ENCODE measurements at places on chromosomes 3 and 15.

- DNase-seq = no peak
- no peak within 1 kb of the TSS for H3K4me3 ChIP-seq
- no peaks in the 10 kb centered on the region for H3K36me3 ChIP-seq
- no peaks in the 10 kb centered on the region for H3K4me1 ChIP-seq
- no peak within 1 kb of the TSS for H3K27ac ChIP-seq
These were observed at the start of gene ABI3BP for GRCh38 chr3:100993309-100993708. Gene ABI3BP (minus strand): TSS chr3:100993421. CDS start chr3:100993384, 37 bp downstream.

DNA sequence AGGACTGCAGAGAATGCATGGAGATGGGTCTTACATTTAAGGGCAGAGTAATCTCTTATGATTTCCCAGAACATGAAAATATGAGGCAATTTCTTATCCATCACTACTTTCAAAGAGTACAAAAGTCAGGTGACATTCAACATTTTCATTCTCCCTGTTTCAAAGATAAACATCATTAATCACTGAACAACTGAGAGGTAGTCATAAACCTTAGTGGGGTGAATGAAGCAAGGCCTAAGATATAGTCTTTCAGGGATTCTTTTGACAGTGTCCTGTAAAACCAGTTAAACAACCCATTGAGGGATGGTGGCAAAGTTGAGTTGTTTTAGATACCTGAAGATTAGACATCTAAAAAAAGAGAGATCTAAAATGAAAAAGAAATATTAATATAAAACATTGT, 271.6 kb upstream of the CBLB start:
- no peaks in the 10 kb centered on the region for H3K27me3 ChIP-seq
- DNase-seq = no peak
- no peak overlapping the region for H3K4me3 ChIP-seq

- no peaks in the 10 kb centered on the region for H3K27me3 ChIP-seq
- no peak overlapping the region for H3K4me3 ChIP-seq
- DNase-seq = no peak
- no peaks in the 10 kb centered on the region for H3K36me3 ChIP-seq
- H3K4me1 ChIP-seq = no peaks in the 10 kb centered on the region
These were observed 19.6 kb upstream of the CPOX start for GRCh38 chr3:98612996-98613517.

DNA sequence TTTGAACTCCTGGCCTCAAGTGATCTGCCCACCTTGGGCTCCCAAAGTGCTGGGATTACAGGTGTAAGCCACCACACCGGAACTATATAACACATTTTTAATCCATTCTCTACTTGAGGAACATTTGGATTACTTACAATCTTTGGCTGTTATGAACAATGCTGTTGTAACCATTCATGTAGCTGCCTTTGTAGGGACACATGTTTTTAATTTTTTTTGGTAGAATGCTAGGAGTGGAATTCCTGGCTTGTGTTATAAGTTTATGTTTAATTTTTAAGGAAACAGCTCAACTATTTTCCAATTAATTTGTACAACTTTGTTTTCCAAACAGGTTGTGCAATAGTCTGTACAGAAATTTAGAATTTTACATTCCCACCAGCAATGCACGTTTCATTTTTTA, 51.7 kb downstream of the GPR149 start:
- no peaks in the 10 kb centered on the region for H3K27me3 ChIP-seq
- 0 out of 2 replicates have a peak, but pooled peaks cover 2% of the 10 kb centered on the region for H3K4me1 ChIP-seq
- no peak for DNase-seq

GRCh38 chr15:70530017-70530499, 233.3 kb downstream of the UACA start:
- no peak overlapping the region for H3K27ac ChIP-seq
- peaks cover 16% of the 10 kb centered on the region for H3K4me1 ChIP-seq
- H3K4me3 ChIP-seq = no peak overlapping the region
- no peaks in the 10 kb centered on the region for H3K36me3 ChIP-seq

DNA sequence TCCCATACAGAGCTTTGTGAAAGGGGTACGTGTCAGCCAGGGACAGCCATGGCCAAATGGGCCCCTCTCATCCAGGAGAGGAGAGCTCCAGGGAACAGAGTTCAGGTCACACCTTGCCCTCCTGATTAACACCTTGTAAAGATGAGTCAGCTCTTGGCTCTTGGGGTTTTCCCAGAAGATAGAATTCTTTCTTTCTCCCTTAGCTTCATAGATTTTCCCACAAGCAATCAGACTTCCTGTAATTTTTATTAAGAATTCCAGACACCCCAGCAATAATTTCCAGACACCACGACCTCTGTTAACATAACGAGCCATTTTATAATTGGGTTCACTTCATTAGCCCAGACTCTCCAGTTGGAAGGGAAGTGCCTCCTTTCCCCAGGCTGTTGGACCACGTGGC, 86.4 kb downstream of the LRTM1 start:
- no peaks in the 10 kb centered on the region for H3K4me1 ChIP-seq
- no peaks in the 10 kb centered on the region for H3K36me3 ChIP-seq

DNA sequence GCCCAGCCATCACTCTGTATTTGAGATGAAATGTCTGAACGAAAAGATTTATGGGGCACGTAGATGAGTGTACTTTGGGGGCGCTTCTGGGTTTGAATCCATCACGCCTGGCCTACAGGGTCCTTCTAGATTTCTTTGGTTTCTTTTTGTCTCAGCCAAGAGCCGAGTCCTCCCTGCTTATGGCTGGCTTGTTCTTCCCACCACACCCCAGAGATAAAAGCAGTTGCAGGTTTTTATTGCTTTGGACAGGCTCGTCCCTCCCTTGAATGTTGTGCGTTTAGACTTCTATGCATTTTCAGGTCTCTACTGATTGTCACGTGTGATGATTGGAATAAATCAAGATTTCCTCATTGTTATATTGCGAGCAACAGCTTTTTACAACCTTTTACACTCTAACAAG, 104.8 kb upstream of the CHRNA7 start:
- no peaks in the 10 kb centered on the region for H3K27me3 ChIP-seq
- DNase-seq = no peak
- H3K27ac ChIP-seq = no peak overlapping the region
- no peaks in the 10 kb centered on the region for H3K4me1 ChIP-seq
- no peaks in the 10 kb centered on the region for H3K36me3 ChIP-seq

- peaks cover 27% of the 10 kb centered on the region for H3K4me1 ChIP-seq
- H3K36me3 ChIP-seq = no peaks in the 10 kb centered on the region
- DNase-seq = no peak
- no peak overlapping the region for H3K27ac ChIP-seq
- no peaks in the 10 kb centered on the region for H3K27me3 ChIP-seq
- H3K4me3 ChIP-seq = no peak overlapping the region
These were observed 30.0 kb downstream of the SHQ1 start for GRCh38 chr3:72818092-72818773.

DNA sequence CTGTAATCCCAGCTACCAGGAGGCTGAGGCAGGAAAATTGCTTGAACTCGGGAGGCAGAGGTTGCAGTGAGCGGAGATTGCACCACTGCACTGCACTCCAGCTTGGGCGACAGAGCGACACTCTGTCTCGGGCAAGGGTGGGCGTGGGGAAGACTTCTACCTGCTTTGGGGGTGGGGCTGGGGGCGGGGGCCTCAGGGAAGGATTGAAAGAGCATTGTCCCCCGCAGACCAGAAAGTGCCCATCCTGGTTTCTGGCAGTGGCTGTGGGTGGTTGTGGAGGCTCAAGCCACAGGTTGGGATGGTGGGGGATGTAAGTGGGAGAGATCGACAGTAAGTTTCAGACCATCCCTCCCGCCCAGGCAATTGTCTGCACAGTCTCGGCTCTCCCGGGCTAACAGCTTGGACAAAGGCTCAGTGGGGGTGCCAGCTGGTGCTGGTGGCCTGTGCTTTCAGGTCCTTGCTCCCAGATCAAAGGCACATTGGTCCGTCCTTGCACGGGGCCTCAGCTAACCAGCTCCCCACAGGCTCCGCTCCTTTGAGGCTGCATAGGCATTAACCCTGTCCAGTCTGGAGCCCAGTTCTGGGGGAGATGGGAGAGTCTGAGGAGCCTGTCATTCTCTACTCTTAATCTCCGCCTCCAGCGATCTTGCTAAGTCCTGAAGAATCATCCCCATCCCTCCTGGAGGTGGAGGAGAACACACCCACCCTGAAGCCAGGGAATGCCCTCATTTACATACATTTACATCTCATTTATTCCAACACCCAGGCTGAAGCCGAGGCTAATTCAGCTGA, 8.6 kb downstream of the SCN5A start:
- no peaks in the 10 kb centered on the region for H3K27me3 ChIP-seq
- no peak overlapping the region for H3K27ac ChIP-seq
- no peaks in the 10 kb centered on the region for H3K4me1 ChIP-seq
- H3K4me3 ChIP-seq = no peak overlapping the region
- no peak for DNase-seq
- H3K36me3 ChIP-seq = no peaks in the 10 kb centered on the region

GRCh38 chr3:35908366-35909232, 269.3 kb downstream of the ARPP21 start:
- no peaks in the 10 kb centered on the region for H3K27me3 ChIP-seq
- peak; percentile 62 for DNase-seq
- no peak overlapping the region for H3K27ac ChIP-seq
- no peak overlapping the region for H3K4me3 ChIP-seq

DNA sequence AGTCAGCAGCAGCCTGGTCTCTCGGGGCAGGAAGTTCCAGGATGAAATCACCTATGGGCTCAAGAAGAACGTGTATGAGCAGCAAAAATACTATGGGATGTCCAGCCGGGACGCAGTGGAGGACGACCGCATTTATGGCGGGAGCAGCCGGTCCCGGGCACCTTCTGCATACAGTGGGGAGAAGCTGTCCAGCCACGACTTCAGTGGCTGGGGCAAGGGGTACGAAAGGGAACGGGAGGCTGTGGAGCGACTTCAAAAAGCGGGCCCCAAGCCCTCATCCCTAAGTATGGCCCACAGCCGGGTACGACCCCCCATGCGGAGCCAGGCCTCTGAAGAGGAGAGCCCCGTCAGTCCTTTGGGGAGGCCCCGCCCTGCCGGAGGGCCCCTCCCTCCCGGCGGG, 12.1 kb upstream of the APEH start:
- DNase-seq = no peak
- H3K4me3 ChIP-seq = no peak overlapping the region
- H3K27ac ChIP-seq = no peak overlapping the region
- H3K27me3 ChIP-seq = no peaks in the 10 kb centered on the region
- no peaks in the 10 kb centered on the region for H3K36me3 ChIP-seq

GRCh38 chr3:179949869-179950268, 86.9 kb downstream of the PEX5L start:
- H3K4me1 ChIP-seq = no peaks in the 10 kb centered on the region
- no peak overlapping the region for H3K4me3 ChIP-seq
- H3K36me3 ChIP-seq = no peaks in the 10 kb centered on the region
- H3K27ac ChIP-seq = no peak overlapping the region
- no peak for DNase-seq
- H3K27me3 ChIP-seq = no peaks in the 10 kb centered on the region

DNA sequence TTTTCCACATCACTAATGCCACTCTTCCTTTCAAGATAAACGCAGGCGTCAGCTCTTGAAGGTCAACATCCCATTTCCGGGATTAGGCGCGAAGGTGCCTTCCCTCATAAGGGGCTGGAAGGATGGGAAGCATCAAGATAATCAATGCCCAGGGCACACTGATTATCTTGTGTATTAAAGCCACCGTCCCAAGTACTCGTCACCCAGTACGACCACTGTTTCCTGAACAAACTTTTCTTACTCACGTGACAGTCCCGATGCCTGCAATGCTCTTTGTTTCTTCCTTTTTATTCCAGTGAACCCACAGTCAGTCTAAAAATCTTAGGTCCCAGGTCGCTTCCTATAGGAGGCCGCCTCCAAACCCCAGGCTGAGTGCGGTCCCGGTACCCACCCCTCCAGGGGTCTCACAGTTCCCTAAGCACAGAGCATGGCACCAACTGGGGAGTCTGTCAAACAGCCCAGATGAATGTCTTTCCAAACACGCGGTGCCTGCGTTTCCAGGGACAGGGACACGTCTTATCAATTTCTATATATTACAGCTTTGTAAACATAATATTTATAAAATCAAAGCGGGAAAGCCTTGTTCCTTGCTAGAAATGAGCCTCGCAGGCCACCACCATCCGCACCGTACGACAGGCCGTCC, 589 bp downstream of the ANAPC13 start:
- peak overlapping the region; percentile 51 for H3K27ac ChIP-seq
- H3K27me3 ChIP-seq = no peaks in the 10 kb centered on the region
- no peaks in the 10 kb centered on the region for H3K4me1 ChIP-seq
- no peak for DNase-seq

DNA sequence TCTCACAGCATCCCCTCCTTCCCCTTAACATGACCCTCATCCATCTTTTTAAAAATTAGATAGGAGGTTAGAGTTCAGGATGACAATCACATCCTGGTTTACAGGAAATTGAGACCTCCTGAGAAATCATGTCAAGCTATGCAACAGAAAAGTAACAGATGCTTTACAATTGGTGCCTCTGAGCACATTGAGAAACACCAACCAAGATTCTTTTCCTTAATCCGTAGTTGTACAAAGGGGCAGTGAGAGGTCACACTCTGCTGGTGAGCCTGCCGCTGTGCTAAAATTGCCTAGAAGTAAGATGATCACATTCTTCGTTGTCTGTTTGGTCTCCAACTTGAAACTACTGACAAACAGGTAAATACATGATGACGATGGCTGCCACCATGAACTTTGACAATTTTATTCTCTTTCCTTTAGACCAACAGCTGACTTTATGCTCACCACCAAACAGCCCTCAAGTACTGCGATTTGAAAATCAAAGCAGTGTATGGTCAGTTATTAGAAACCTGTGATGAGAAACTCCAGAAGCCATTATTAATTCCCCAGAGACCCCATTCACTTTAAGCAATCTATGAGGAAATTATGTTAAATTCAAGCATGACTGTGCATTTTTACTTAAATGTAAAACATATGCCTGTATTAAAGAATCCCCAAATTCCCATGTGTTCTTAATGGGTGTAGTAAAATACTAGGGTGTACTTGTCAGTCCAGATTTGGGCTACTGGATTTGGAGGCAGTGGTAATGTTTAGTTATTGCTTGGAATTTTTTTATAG, 210.7 kb upstream of the UBE2E1 start:
- no peaks in the 10 kb centered on the region for H3K36me3 ChIP-seq
- H3K27me3 ChIP-seq = no peaks in the 10 kb centered on the region
- no peak overlapping the region for H3K4me3 ChIP-seq

DNA sequence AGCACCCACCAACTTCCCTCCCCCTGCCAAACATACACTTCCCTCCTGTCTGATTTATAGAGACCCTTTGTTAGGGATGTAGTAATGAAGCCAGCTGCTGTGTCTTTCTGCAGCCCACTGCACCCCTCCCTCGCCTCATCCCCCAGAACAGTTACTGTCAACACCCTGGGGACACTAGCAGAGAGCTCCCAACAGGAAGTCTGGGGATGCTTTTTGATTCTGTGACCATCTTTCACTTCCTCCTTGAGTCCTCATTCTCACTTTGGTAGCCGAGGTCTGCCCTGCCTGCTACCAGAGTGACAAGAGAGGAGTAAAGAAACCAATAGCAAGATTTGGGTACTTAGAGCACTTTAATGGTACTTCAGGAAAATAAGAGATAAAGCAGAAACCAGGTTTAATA, 201.6 kb downstream of the SATB1 start:
- no peaks in the 10 kb centered on the region for H3K27me3 ChIP-seq
- H3K36me3 ChIP-seq = no peaks in the 10 kb centered on the region
- H3K4me3 ChIP-seq = no peak overlapping the region
- no peak for DNase-seq
- H3K27ac ChIP-seq = no peak overlapping the region
- H3K4me1 ChIP-seq = no peaks in the 10 kb centered on the region
